K562 (cell line): ENCODE measurements at places on chromosomes 1 and 21.
A peak's percentile ranks its signal among the peaks of the same experiment; 100 is the strongest.

DNA sequence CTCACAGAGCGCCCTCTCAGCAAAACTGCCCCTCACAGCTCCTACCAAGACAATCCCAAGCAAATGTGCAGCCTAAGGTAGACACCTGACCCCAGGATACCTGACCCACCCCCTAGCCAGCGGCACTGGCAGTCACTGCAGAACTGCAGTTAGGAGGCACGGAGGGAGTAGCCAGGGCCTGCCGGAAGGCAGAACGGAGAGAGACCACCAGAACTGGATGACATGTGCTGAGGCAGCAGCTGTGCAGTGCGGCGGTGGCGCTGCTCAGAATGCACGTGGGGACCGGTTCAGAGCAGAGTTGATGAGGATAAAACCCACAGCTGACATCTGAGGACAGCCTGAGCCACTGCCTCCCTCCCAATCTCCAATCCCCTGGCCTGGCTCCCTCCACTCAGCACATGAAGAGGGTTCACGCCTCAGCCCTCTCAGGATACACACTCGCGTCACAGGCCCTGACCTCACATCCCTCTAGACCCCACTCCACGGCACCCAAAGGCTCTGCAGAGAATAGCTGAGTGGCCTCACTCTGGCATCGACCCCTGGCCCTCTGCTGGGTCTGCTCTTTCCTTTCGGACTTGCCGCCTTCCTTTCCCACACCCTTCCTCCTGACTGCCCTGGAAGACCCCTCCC lies 29.6 kb downstream of the UBE2G2 start:
- no peak for DNase-seq

DNA sequence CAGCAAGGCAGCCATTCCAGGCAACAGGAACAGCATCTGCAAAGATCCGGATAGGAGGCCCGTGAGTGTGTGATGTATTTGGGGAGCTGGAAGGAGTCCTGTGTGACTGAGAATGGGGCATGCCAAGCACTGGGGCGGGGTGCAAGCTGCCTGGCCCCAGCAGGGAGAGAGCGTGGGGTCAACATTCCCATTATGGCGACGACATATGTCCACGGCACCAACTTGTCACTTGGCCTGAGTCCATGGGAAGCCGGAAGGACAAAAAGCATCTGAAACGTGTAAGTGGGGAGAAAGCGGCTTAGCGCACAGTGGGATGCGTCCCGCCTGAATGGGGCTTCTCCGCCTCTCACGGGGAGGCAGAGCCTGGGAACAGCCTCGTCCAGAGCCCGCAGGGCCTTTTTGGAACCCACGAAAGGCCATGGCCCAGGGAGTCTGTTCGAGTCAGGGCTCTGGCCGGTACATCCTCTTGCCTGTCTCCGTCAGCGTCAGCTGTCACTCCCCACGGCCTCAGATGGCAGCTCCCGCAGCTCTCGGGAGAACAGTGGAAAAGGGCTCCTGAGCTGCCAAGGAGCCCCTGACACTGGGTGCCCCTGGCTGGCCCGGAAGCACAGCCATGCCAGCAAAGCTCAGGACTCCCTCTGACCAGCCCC lies 12.4 kb downstream of the EPHB2 start:
- no peak for DNase-seq

DNA sequence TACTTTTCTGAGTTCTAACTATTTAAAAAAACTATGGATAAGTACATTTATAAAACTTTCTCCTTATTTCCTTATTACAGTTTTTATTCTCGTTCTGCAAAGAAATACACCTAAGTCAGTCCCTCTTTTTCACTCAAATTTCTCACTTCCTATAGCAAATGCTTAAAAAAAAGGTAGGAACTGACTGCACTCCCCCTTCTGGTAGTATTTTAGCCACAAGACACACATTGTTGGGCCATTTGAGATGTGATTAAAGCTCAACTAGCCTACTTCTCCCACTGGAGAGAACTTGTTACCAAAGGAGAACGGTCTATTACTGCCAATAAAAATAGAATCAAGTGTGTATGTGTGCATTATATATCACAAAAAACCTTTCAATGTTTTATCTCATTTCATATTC lies 521.9 kb upstream of the PRMT6 start:
- DNase-seq: no peak

GRCh38 chr21:35044128-35044527 lies 5.0 kb downstream of the RUNX1 start:
- no peak for DNase-seq

DNA sequence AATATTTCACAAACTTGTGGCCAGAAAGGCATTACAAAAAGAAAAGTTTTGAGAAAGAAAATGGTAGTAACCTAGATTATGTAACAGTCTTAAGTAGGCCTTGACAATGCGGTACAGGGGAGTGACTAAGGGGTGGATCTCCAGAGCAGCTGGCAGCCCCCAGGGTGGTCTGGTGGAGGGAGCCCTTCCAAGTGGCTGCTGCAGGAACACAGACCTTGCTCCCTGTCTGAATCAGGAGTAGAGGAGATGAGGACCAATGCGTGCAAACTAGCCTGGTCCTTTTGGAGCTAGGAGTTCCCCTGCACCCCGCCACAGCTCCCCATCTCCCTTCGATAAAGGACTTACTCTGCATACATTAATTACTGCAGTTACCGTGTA lies 189.0 kb downstream of the NFIA start:
- DNase-seq: peak; percentile 29

DNA sequence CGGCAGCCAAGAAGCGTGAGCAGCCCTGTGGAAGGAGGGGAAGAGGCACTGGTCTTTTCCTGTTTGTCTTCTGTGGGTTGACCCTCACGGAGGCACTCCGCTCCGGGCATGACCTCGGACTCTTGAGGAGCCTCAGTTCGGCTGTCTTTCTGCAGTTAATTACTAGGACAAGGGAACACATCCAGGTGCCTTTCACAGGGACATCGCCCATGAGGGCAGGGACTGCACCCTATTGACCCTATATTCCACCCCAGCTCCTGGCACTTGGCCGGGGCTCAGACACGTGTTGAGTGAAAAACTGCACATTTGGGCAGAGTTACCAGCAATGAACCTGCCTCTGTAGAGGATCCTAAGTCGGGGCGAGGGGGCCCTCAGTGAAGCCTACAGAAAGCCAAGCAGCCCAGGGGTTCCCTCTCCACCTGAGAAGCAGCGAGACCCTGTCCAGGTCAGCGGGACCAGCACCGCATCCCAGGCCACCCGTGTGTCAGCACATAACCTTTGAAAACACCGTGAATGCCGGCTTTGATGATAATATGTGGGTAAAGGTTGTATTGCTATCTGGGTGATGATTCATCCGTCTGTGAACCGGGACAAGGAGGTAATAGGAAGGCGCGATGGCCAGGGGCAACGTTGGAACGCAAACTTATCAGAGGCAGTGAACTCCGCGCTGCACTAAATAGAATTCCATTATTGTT lies 161.4 kb upstream of the ARHGEF16 start:
- DNase-seq: no peak

DNA sequence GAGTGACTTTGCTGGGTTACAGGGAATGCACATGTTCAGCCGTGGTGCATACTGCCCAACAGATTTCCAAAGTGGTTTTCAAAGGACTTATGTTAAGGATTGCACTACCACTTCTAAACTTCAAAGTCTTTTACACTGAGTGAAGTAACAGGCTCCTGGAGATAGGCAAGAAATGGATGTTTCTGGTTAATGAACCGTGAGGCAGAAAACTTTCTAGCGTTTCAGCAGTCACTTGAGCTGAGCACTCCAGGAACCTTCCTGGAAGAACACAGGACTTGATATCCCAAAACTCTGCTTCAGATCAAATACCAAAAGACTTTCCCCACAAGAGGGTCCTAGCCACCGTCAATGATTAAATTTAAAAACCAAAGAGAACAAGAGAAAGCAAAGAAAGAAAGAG lies 74.3 kb upstream of the ATP1A1 start:
- no peak for DNase-seq

DNA sequence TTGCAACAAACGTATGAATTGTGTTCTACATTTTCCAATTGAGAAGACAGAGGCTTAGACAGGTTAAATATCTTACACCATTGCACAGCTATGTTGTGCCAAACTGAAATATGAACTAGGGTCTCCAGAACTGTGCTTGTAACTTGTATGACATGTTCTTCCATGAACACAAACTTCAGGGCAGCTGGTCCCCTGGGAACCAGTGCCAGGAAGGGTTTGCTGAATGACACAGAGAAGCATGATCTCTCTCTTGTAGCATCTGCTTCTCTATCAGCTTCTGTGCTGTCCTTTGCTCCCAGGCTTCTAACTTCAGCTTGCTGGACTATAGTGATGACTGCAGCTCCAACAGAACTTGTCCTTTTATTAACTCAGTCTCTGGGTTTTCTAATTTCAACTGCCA lies 385.5 kb downstream of the SIPA1L2 start:
- DNase-seq: no peak

DNA sequence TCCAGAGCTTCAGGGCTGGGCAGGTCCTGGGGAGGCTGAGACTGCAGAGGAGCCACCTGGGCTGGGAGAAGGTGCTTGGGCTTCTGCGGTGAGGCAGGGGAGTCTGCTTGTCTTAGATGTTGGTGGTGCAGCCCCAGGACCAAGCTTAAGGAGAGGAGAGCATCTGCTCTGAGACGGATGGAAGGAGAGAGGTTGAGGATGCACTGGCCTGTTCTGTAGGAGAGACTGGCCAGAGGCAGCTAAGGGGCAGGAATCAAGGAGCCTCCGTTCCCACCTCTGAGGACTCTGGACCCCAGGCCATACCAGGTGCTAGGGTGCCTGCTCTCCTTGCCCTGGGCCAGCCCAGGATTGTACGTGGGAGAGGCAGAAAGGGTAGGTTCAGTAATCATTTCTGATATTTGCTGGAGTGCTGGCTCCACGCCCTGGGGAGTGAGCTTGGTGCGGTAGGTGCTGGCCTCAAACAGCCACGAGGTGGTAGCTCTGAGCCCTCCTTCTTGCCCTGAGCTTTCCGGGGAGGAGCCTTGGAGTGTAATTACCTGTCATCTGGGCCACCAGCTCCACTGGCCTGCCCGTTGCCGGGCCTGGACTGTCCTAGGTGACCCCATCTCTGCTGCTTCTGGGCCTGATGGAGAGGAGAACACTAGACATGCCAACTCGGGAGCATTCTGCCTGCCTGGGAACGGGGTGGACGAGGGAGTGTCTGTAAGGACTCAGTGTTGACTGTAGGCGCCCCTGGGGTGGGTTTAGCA lies 9.3 kb downstream of the MYBPH start:
- DNase-seq: peak; percentile 59

GRCh38 chr1:236978740-236979139 lies 25.5 kb downstream of the MT1HL1 start:
- no peak for DNase-seq

- no peak for DNase-seq
Measured at GRCh38 chr1:214401666-214402065, 120.7 kb downstream of the SMYD2 start.

GRCh38 chr1:239558991-239559390 lies 172.6 kb downstream of the CHRM3 start:
- no peak for DNase-seq

- DNase-seq: no peak
Measured at GRCh38 chr1:247494767-247495166, 36.9 kb upstream of the OR2B11 start.

- DNase-seq: no peak
Measured at GRCh38 chr1:84083307-84083706, 60.8 kb upstream of the PRKACB start.

- DNase-seq: no peak
Measured at GRCh38 chr1:33008051-33008914, 28.4 kb downstream of the AK2 start.

DNA sequence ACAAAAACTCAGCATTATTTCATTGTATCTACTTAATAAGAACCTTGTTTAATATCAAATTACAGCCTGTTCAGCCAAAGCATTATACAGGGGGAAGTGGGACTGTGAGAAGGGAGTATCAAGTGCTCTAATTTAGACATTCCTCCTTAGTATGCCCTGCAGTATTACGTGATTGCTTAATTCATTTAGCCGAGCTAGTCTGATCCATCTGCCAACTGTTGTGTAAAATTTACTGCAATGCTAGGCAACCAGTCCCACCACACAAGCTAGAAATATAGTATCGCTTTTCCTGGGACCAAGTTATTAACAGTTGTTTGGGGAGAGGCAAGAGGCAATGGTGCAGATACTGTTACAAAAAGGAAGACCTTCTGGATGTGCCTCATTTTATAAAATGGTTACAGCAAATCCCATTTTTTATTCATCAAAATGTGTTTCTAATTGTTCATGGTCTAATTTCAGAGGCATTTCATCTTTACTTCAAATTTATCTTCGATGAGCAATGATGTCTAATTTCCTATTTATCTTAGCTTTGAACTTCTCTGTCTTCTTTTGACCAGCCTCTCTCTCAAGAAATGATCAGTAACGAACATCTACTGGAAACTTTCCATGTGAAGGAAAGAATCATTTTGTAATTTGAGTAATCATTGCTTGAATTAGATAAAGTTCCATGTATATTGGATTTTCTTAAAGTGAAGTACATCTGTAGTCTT lies 283.3 kb downstream of the DUSP10 start:
- DNase-seq: no peak

DNA sequence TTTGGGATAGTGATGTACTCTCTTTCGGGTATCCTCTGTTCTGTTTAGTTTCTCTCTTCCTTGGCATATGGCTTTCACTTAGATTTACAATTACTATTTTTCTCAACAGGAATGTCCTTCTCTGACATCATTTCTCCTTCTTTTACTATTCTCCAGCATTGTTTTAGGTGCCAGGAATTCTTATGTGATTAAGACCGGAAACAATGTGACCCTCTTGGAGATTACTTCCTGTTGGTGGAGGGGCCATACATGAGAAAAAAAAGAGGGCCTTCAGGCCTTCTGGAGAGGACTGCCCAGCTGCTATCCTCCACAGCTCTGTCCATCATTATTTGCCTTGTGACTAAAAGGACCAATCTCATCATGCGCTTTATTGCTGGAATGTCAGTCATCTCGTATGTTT lies 50.4 kb upstream of the ADAMTS5 start:
- DNase-seq: no peak

- peak; percentile 64 for DNase-seq
Measured at GRCh38 chr1:228490120-228491078, 3.2 kb downstream of the RNF187 start.

GRCh38 chr1:8740034-8740449 lies 77.4 kb downstream of the RERE start:
- DNase-seq: no peak

DNA sequence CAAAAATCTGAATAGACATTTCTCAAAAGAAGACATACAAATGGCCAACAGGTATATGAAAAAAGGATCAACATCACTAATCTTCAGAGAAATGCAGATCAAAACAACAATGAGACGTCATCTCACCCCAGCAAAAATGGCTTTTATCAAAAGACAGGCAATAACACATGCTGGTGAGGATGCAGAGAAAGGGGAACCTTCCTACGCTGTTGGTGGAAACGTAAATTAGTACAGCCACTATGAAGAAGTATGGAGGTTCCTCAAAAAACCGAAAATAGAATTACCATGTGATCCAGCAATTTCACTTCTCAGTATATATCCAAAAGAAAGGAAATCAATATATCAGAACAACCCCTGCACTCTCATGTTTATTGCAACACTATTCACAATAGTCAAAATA lies 65.1 kb upstream of the ATP1B1 start:
- DNase-seq: no peak

DNA sequence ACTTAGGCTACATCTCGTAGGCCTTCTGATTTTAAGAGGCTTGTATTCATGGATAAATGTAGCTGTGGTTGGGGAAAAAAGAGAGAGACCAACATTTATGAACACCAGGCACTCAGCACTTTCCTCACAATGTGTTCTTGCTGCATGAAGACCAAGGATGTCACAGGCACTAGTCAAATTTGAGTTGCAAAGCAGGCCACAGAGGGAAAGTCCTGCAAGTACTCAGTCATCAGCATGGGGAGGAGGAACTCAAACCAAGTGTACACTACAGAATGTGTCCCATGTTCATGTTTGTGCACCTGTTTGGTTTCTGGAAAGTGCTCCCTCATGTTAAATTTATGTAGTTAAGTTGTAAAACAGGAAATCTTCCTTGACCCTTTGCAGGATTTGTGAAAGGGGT lies 8.7 kb upstream of the MAP3K7CL start:
- no peak for DNase-seq
